ENCODE measurements at places on chromosomes 3 and 15.

GRCh38 chr3:116701070-116701469, 8.5 kb upstream of the TUSC7 start:
- DNase-seq, result no peak

DNA sequence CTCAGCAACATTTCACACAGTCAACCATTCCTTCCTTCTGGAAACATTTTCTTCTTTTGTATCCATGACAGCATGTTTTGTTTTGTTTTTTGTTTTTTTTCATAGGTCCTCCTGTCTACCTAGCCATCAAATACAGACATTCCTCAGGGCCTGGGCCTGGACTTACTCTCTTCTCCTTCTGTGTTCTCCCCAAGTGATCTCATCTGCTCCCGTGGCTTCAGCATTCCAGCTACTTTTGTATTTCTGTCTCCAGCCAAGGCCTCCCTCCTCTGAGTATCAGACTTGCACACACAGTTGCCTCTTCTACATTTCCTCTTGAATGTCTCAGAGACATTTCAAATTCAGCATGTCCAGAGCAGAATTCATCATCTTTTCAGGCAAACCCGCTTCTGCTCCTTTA, 82.4 kb downstream of the HCN4 start:
- no peak for DNase-seq

- no peak for DNase-seq
Measured at GRCh38 chr3:105904678-105905284, 36.0 kb upstream of the CBLB start.

GRCh38 chr3:4757575-4758248, 221.5 kb upstream of the BHLHE40 start:
- no peak for DNase-seq

- no peak for DNase-seq
Measured at GRCh38 chr15:70701891-70702568, 61.3 kb downstream of the UACA start.

GRCh38 chr15:46278486-46279090, 643.8 kb downstream of the SQOR start:
- DNase-seq, result no peak

DNA sequence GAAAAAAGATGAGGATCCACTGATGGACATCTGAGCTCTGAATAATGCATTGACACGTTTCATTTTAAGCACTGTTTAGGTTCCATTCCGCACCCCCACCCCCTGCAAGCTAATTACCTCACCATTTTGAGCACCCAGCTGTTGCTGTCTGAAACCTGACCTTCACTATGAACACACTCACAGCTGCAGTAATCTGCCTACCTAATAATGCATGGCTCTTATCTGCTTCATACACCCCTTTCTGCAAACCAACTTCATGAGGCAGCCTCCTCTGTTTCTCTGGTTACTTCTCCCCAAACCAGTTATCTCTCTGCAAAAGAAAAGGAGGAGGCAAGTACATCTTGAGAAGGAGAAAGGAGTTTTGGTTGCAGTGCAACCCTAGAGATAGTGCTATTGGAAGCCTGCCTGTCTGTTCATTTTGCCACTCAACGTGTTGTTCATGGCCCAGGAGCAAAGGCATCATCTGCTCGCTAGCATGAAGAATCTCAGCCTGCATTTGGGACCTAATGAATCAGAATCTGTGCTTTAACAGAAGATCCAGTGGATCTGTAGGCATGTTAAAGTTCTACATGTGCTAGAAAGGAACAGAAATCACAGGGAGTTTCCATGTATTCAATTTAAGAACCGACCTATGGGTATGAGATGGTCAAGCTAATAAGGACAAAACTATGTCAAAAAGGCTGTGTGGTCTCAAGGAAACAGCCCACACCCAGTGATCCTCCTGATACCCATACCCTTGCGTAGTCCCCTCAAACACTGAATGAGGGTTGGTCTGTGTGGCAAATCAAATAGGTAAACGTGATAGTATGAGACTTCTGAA, 87.2 kb downstream of the MB21D2 start:
- DNase-seq, result no peak

DNA sequence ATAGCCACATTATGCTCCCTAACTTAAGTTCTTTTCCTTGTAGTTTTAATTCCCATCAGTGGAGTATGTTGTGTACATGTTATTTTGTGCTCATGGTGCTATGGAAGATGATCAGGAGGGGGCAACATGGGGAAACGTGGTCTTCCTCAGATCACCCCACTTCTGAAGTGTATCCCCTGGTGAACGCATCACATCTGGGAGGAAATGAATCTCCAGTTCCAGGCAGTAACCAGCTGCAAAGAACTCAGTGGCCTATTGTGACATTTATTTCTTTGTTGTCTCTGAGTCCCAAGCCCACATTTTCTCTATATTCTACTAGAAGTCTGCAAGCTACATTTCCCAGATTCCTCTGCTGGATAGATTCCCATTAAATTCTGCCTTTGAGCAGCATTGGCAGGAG, 217.0 kb downstream of the SATB1 start:
- no peak for DNase-seq

- DNase-seq, result no peak
Measured at GRCh38 chr3:169457807-169458697, 205.5 kb downstream of the MECOM start.

- DNase-seq, result no peak
Measured at GRCh38 chr15:85837881-85838280, 43.2 kb upstream of the KLHL25 start.

- DNase-seq, result no peak
Measured at GRCh38 chr3:114272271-114272670, 21.6 kb upstream of the TIGIT start.

GRCh38 chr3:17179381-17180205, 294.8 kb downstream of the PLCL2 start:
- DNase-seq, result no peak

DNA sequence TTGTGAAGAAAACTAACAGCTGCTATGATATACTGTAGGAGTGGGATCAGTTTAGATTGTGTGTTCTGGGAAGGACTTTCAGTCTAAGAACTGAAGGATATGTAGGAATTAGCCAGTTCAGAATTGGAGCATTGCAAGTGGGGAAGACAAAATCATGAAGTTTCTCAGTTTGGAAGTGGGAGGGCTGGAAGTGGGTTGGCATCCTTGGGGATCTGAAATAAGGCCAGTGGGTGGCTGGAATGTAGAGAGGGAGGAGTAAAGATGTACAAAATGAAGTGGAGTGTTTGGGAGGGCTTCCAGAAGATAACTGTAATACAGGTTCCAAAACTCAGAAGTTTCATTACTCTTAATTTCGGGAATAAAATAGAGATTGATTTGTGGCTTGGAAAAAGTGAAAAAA, 17.2 kb downstream of the SEC22A start:
- no peak for DNase-seq

- DNase-seq, result no peak
Measured at GRCh38 chr3:138367326-138367850, 19.0 kb downstream of the MRAS start.

DNA sequence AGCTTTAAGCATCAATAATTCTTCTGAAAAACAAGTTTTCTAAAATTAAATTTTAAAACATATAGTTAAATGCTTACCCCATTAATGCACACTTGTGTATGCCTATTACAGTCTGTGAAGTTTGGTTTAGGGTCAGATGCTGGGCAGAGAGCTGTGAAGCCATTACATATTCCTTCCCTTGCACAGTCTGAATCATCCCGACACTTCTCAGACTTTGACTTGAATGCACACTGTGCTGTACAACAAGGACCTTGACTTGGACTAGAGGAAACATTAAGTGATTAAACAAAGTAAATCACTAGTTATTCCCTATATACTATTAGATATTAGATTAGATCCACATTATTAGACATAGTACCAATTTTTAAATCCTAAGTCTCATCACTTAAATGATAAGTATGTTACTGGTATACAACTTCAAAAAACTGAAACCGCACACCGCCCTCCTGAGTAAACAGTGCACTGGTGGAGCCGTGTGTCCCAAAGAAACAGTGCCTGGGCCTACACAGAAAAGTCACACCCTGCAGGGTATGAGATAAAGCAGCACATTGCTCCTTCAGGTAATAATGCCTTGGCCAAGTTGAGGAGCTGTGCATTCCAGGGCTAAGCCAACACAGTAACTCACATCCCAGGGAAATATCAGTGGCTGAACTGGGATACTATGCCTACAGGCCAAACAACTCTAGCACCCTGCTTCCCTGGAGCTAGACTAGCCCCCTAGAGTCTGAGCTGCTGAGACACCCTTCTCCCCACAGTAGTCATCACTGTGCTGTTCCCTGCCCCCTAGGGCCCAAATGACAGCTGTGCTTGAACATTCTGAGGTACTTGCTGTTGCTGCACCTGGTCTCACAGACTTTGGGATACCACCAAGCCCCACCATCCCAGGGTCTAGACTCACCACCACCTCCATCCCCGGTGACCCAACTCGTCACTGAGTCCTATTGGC, 137.5 kb downstream of the ADAM10 start:
- DNase-seq, result no peak

DNA sequence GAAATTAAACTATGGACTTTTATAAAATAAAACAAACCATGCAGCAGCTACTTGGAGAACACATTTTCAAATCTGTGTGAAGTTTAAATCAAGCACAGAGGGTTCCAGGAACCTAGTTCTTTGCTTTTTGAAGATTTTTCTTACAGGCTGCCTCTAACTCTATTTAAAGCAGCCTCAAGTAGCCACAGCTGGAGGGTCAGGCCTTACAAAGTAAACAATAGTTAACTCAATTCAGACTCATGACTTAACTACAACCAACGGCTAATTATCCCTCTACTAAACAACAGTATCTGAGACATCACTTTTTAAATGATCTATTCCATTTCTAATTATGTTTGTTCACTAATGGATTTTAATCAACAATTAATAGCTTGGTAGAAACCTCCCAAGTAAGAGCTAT, 9.8 kb downstream of the LRIG1 start:
- no peak for DNase-seq

GRCh38 chr3:156108616-156109015, 11.8 kb upstream of the KCNAB1 start:
- no peak for DNase-seq

DNA sequence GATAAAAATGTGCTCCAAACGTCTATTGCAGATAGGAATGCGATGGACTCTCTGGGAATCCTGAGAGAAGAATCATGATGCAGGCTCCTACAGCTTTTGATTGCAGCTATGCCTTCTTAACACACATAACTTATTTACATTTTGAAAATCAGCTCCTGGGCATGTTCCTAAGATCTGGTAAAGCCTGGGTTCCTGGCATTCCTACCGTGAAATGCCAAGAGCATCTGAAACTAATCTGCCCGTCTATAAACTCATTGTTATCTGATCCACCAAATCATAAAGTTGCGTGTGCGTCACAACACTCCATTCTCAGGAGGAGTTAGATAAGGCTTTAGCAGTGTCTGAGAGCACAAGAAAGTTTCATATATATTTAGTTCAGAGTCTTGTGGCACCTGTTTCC, 79.0 kb upstream of the VGLL3 start:
- no peak for DNase-seq

- no peak for DNase-seq
Measured at GRCh38 chr3:16487511-16488175, 25.9 kb downstream of the RFTN1 start.
